HuH-7.5 (cell line): ENCODE measurements at places on chromosomes 2 and 18.

- no peak for DNase-seq
Measured at GRCh38 chr18:79275992-79276391, 119.7 kb upstream of the NFATC1 start.

- no peak for DNase-seq
Measured at GRCh38 chr18:40013001-40013609, 1941.9 kb upstream of the PIK3C3 start.

GRCh38 chr2:167595021-167595420 is 652.4 kb downstream of the STK39 start:
- DNase-seq: no peak

DNA sequence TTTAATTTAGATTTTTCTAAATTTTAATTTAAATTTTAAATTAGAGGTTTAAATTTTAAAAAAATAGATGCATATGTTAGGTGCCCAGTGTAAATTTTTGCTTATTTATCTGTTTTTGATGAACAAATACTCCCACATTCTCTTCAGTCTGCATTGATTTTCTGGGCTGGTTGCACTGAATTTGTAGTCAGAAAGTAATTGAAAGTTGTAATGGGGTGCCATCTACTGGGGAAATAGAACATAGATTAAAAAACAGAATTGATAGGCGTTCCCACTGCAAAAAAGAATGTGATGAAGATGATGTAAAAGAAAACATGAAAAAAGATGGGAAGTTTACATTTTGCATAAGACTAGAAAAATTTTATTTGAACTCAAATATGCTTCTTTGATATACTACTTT is 51.7 kb upstream of the CCDC85A start:
- DNase-seq: peak; percentile 17

DNA sequence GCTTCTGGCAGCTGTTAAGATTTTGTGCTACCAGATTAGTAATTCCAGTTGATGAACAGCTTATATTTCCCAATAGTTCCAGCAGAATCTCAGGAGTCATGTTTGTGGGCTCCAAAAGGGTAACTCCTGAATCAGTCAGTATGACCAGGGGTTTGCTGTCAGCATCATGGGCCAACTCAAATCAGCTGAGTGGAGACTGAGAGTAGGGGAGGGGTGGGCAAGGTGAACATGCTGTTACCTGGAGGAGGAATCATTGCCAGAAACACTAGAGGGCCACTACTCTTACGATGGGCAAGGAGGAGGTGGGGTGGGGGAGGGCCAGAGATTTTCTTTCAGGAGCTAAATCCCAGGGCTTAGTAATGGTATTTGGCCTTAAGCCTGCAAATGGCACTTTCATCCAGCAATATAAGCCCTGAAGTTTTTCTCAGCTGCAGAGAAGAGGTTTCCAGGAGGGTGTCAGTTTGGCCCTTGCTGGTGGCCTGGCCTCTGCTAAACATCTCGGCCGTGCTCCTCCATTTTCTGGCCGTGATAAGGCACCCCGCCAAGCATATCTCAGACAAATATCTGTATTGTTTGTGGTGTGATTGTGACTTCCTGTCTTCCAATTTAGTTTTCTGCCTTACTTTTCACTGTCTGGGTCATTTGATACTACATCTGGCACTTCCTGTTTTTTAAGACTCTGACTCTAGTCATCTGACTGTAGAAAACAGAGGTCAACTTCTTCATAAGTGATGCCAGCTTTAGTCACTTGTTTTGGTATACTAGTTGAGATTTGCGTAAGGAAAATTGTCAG is 120.5 kb upstream of the CXCR4 start:
- DNase-seq: no peak

DNA sequence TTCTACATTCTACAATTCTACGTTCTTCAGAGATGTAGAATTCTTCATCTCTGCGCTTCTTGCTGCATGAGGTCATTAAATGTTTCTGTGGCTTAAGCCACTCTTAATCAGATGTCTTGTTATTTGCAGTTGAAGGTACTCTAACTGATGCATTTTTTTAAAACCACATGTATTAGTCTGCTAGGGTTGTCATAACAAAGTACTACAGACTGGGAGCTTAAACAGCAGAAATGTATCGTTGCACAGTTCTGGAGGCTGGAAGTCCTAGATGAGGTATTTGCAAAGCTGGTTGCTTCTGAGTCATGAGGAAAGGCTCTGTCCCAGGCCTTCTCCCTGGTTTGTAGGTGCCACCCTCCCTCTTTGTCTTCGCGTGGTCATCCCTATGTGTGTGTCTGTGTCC is 176.3 kb upstream of the GLI2 start:
- DNase-seq: no peak

GRCh38 chr18:76499637-76500340 is 4.7 kb upstream of the ZNF516 start:
- no peak for DNase-seq

GRCh38 chr2:40700231-40700954 is 248.5 kb upstream of the SLC8A1 start:
- DNase-seq: no peak

DNA sequence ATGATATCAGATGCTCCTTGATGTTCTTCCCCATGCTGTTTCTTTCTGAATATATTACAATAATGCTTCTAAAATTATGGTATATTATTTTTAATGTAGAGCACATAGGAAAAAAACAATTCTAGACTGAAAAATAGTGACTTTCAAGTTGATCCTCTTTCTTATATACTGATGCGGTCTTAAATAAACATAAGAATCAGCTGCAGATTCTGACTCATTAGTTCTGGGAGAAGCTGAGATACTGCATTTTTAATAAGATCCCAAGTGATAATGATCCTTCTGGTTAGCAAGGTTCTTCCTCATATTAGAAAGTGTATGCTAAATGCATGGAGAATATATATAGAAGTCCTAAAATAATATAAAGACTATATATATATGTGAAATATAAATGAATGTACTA is 124.9 kb downstream of the XIRP2 start:
- DNase-seq: no peak

GRCh38 chr2:171999161-171999560 is 592 bp upstream of the METAP1D start:
- peak; percentile 27 for DNase-seq

DNA sequence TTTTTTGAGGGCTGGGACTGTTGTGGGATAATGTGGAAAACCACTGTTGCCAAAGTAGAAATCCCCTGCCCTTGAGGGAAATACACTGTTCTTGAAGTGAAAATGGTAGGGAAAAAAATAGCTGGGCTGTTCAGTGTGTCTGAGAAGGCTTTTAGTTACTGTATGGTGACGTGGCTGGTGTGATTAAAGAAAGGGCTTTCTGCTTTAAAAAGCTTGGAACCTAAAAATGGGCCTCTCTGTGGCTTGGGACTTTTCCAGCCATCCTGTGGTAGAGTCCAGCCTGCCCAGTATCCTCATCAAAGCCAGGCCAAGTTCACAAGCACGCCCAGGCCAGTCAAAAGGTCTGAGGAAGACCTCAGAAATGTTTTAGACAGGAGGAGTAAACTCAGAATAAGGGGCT is 6.8 kb downstream of the MGAT5 start:
- DNase-seq: no peak

DNA sequence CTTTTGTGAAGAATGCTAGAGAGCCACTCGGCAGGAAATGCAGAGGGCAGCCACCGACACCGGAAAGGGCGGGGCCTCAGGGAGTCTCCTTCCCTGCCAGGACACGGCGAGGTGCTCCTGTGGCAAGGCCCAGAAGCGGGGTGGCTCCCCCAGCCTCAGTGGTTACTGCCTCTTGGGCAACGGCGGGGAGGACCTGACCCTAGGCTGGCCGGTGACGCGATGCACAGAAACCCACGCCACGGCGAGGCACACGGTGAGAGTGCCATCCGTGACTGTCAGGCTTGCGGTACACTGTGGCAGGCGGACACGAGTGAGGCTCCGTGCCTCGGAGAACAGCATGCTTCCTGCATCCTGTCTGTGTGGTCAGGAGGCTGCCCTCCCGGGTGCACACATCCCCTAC is 47.8 kb downstream of the ZAP70 start:
- DNase-seq: no peak

DNA sequence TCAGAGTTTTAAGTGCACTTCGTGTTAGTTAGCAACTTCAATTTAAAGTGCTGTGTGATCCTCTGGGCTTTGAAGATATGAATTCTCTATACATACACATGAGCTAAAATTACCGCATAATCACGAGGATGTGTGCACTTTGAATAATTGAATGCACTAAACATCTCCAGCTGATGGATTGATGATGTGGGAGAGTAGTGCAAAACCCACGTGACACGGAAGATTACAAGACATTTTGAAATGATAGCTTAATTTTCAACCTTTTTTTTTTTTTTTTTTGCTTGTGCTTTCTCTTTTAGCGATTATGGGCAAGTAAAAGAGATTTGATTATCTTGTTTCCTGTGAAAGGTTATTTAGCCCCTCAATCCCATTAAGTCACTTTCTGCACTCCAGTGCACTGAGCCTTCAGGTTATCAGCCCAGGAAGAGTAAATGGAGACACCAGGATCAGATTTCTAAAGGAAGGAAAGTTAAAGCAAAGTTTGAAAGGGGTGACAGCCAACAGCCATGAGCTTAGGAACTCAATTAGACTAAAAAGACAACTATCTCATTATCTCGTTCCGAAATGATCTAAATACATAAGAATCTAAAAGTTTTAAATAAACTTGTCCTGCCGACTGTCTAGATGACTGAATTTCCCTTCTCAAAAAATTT is 81.6 kb downstream of the CDK15 start:
- no peak for DNase-seq

- DNase-seq: no peak
Measured at GRCh38 chr2:121664713-121665112, 15.5 kb upstream of the CLASP1 start.

GRCh38 chr2:147171941-147172340 is 672.9 kb upstream of the ACVR2A start:
- no peak for DNase-seq

- no peak for DNase-seq
Measured at GRCh38 chr2:123606631-123607030, 418.5 kb upstream of the CNTNAP5 start.

- DNase-seq: no peak
Measured at GRCh38 chr2:171509945-171510731, 12.1 kb upstream of the CYBRD1 start.

- no peak for DNase-seq
Measured at GRCh38 chr2:140454717-140455116, 1674.5 kb upstream of the NXPH2 start.

GRCh38 chr2:107634172-107634571 is 192.5 kb upstream of the RGPD4 start:
- DNase-seq: no peak

GRCh38 chr2:105140240-105140568 is 101.3 kb upstream of the GPR45 start:
- no peak for DNase-seq

- DNase-seq: no peak
Measured at GRCh38 chr2:230980468-230980867, 15.5 kb upstream of the SPATA3 start.

GRCh38 chr2:26951236-26951635 is 19.2 kb upstream of the MAPRE3 start:
- DNase-seq: no peak

DNA sequence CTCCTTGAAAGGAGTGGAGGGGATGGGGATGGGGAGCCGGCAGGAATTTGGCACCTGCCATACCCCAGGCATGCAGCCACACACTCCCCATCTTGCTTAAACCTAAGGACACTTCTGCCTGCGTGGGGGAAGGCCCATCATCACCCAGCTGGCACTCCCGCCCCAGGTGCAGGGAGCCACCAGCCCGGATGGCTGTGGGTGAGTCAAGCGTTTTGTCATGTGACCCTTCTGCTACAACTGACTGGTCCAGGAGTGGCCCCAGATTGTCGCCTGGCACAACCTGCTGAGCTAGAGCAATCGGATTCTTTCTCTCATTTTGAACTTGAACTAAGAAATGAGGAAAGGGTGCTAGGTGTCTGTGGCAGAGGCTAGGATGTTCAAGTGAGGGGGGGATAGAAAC is 61.3 kb downstream of the TSN start:
- no peak for DNase-seq

GRCh38 chr2:1642993-1643619 is 101.2 kb downstream of the PXDN start:
- no peak for DNase-seq

DNA sequence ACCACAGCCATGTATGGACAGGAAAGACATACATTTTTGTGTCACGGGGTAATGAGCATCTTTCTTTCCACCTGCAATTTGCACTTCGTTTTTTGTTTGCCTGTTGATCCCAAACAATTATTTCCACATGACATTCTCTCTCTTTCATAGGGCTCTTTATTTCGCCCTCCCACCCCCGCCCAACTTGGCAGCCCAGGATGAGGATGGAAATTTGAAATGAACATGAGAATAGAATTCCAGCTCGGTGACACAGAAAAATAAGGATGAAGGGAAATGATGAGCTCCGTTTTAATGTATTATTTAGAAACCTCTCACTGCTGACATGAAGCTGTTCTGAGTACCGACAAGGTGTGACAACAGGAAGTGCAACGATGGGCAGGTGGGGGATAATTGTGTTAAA is 443.3 kb downstream of the SOCS6 start:
- DNase-seq: no peak

GRCh38 chr2:45115181-45115580 is 105.9 kb upstream of the SIX2 start:
- no peak for DNase-seq

DNA sequence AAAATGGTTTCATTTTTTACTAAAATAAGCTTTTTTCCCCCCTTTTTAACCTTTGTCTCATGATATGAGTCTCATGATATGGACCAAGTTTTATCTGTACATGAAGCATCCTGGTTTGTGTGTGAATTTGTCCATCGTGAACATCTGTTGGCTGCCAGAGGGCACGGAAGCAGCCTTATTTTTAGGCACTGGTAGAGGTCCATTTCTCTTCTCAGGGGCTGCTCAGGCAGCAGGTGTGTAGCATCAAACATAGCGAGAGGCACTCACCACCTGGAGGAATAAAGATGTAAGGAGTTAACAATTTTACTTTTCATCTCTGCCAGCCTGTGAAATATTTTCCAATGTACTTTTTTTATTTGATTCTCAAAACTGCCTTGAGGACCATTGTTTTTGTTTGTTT is 134.5 kb downstream of the RHBDD1 start:
- no peak for DNase-seq

- DNase-seq: no peak
Measured at GRCh38 chr18:26470011-26470637, 78.2 kb downstream of the KCTD1 start.

GRCh38 chr2:107008843-107009242 is 122.9 kb upstream of the ST6GAL2 start:
- no peak for DNase-seq

DNA sequence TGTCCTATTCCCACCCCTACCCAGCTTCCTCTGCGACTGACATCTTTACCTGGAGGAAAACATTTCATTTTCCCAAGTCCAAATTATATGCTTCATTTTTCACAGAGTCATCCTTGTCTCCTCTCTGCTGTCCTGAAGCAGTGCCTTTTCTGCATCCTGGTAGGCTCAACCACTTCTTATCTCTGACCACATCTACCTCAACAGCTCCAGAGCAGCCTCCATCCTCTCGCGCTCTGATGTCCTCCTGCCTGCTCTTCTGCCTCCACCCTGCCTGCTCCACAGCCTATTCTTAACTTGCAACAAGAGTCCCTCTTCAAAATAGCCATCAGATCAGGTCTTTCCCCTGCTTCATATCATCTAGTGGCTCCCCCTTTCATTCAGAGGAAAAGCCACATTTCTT is 457.1 kb downstream of the PARD3B start:
- no peak for DNase-seq
